ENCODE measurements at places on chromosomes 16 and 17.
A peak's percentile ranks its signal among the peaks of the same experiment; 100 is the strongest.

- no peak for DNase-seq
Measured at GRCh38 chr16:1014771-1015495, 33.4 kb downstream of the SOX8 start.

DNA sequence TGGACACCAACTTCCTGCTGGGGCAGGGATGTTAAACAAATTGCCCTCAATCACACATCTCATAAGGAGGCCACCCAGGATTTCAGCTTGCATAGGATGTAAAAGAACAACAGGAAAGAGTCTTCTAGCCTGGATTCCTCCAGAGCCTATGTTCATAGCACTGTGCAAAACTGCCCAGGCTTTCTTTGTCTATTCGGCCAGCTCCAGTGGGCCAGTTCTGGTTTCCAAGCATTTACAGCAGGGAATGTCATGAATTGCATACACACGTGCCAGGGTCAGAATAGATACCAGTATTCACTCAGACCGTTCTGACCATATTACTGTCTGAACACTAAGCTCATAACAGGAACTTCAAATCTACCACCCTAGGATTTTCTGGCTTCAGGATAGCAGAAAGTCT is 273.2 kb downstream of the CDH8 start:
- no peak for DNase-seq

GRCh38 chr17:50887705-50888245 is 21.6 kb upstream of the TOB1 start:
- DNase-seq = no peak

GRCh38 chr17:67378454-67379250 is 1.6 kb downstream of the PITPNC1 start:
- DNase-seq = peak; percentile 74

DNA sequence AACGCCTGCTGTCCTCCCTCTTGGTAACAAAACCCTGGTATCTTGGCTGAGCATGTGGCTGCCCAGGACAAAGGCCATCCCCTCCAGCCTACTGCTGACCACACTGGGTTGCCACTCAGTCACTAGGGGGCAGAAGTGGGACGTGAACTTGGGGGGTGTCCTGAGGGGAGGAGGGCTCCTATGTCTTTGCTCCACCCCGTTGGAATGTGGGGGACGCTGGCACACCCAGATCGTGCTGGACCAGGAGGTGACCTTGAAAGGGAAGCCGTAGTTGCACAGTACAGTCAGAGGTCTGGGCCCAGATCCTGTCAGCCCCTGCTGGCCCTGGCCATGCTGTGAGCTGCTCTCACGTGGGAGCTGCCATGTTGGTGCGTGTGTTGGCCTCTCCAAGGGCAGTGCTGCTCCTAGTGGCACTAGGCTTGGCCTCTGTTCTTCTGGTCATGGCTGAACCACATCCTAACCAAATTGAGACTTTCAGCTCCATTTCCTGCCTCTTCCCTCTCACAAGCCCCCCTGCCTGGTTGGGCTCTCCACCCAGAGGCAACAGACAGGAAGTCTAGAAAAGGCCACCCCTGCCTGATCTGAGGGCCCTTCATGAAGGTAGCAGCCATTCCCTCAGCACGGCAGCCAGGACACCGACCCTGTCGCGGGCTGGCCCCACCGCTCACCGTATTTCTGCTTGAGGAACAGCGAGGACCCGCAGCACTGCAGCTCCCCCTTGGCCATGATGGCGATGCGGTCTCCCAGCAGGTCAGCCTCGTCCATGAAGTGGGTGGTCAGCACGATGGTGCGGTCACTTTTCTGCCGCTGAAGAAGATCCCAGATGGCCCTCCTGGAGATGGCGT is 29.0 kb upstream of the RNPS1 start:
- DNase-seq = no peak

DNA sequence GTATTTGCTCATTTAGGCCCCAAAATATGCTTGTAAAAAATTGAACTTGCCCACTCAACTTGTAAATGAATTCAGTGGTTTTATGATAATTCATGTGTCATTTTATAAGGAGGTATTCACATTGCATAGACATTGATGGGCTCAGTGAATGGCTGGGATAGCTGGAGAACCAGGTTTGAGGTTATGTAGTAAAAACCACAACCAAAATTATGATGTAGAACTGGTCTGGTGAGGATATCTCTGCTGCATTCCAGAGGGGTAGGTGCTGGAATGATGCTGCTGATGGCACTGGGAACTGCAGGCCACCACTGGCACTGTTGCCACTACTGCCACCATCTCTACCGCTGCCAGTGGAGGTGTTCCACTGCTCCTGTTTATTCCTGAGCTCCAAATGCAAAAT is 21.5 kb upstream of the RABEP1 start:
- no peak for DNase-seq

DNA sequence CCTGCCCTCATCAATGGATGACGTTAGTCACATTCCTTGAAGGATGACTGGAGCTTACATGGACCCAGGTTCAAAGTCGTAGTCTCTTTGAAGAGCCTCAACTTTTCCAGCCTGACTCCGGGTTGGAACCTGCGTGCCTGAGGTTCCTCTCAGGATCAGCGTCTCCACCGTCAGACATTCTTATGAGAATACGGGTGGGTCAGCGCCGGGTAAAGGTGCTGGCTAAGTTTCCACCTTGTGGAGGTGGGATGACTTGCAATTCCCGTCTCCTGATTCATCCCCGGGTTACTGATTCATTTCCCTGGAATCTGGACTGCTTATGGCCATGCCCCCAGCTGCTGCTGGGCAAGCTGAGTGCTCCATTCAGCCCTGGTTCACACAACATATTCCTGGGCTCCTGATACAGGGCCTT is 38.9 kb upstream of the CMIP start:
- DNase-seq = no peak

DNA sequence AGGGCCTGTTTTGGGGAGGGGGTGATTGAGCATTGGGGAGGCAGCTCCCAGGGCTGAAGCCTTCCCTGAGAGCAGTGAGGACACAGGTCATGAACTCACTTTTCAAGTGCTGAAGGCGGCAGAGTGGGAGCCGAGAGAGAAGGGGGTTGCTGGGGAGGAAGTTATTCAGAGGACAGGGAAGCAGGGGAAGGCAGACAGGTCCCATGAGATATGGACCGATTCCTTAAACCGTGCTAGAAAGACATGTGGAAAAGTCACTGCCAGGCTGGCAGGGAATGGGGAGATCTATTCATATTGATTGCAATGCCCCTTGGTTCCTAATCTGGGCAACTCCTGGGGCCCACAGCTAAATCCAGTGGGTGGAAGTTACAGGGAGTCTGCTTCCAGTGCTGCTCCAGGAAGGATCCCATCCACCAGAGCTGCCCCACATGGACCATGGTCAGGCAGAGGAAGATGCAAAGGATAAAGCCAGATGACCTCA is 1.1 kb downstream of the CCL4 start:
- DNase-seq = no peak

DNA sequence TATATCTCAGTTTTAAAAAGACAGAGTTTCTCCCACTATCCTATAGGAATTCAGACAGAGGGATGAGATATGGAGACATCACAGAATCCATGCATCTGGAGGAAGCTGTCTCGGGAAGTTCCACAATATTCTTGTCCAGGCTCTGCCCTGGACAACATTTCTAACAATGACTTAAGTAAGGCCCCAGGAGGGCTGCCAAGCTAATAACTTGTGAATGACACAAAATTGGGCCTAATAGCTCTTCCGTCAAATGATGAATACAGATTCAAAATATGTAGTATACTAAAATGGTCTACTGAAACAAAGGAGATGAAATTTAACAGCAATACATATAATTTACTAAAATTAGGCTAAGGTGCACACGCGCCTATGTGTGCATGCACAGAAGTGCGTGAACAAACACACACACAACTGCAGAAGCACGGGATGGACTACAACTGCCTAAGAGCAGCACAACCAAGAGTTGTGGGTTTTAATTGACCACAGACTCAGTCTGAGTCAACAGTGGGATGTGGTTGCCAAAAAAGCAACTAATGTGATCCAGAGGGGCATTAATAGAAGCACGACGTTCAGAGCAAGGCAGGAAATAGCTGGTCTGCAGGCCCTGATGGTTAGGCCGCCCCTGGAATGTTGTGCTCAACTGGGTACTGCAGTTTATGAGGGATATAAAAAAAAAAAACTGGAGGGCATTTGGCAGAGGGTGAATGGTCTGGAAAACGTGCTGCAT is 26.3 kb upstream of the HS3ST2 start:
- DNase-seq = no peak

- DNase-seq = no peak
Measured at GRCh38 chr16:12059216-12059769, 82.8 kb downstream of the SNX29 start.

DNA sequence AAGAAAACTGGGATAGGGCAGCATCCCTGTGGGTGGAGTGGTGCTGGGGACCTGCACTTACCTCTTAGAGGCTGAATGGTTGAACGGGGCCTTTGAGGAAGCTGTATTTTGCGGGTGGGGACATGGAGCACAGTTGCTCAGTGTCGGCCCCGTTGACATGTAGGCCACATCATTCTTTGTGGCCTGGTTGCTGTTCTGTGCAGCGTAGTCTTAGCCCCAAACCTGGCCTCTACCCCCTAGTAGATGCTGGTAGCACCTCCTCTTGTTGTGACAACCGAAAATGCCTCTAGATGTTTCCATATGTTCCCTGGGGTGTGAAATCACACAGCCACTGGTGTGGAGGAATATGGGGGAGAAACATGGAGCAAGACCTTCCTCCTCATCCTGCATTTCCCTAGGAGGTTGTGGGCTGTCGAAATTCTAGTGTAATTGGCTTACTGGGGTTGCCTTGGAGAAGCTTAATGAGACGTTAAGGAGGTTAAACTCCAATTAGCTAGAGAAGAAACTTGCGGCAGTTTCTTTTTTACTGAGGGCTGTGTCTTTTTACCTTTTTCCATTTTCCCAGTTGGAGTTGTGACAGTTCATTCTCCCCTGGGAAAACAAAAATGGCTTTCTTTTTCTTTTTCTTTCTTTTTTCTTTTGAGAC is 9.4 kb downstream of the ABCC1 start:
- no peak for DNase-seq

- no peak for DNase-seq
Measured at GRCh38 chr16:30874244-30874820, 19.5 kb downstream of the BCL7C start.

GRCh38 chr17:17504341-17505140 is 8.3 kb upstream of the RASD1 start:
- no peak for DNase-seq

DNA sequence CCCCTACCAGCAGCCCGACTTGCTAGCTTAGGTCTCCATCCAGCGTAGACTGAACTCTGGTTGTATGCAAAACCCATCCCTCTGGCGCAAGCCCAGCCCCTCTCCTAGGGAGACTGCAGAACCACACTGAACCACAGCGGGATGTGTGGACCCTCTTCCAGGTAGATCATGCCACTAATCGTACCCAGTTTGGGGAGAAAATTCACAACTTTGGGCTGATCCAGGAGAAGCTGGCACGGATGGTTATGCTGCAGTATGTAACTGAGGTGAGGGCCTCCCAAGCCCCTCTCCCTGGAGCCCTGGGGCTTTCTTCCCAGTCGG is 3.2 kb downstream of the ACADVL start:
- no peak for DNase-seq

- DNase-seq = no peak
Measured at GRCh38 chr17:18031955-18032354, 7.0 kb downstream of the ATPAF2 start.

- no peak for DNase-seq
Measured at GRCh38 chr17:51032850-51033249, 87.8 kb downstream of the SPAG9 start.

- no peak for DNase-seq
Measured at GRCh38 chr16:24939738-24940137, 75.4 kb downstream of the ARHGAP17 start.

DNA sequence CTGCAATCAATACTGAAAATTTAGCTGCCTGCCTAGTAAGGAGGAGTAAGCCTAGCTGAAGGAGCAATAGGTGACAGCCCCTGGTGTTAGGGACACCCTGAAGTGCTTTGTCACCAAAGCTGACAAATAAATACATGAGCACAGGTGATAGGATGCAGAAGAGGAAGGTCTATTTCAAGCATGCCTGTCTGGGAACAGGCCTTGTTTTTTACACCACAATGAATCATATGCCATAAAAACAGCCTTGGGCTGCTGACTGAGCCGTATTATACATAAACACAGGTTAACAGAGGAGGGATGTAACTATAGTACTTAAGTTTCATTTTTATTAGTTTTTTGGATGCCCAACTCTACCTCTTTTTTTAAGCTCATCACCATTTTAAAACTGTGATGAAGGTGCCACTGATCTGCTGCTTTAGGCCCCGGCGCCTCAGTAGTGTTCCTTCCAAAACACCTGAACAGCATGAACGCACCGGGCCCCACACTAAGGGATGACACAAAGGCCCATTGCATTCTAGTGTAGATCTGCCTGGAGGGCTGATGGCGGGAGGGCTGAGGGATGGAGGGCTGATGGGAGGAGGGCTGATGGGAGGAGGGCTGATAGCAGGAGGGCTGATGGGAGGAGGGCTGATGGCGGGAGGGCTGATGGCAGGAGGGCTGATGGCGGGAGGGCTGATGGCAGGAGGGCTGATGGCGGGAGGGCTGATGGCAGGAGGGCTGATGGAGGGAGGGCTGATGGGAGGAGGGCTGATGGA is 150.3 kb downstream of the AATF start:
- DNase-seq = no peak

DNA sequence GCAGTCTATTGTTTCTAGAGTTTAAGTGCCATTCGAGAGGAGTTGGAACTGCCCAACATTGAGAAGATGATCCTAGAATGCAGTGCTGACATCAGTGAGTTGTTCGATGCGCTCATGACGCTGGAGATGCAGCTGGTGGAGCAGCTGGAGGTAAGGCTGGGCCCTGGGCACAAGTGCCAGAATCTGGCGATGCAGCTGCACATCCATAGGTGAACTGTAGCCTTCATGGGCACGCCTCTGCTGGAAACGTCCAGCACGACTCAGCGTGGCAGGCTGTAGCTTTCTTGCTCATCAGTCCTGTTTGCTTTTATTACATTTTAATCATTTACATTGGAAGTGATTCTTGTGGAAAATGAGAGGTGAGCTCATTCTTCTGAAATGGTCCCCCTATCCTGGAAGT is 31.7 kb downstream of the DRC3 start:
- no peak for DNase-seq

GRCh38 chr16:58012481-58012880 is 11.3 kb downstream of the USB1 start:
- DNase-seq = no peak

GRCh38 chr17:75614006-75614405 is 19.2 kb upstream of the SMIM5 start:
- no peak for DNase-seq
